Cortex of kidney (tissue), 1 donor: ENCODE measurements at places on chromosomes 6 and 20.

DNA sequence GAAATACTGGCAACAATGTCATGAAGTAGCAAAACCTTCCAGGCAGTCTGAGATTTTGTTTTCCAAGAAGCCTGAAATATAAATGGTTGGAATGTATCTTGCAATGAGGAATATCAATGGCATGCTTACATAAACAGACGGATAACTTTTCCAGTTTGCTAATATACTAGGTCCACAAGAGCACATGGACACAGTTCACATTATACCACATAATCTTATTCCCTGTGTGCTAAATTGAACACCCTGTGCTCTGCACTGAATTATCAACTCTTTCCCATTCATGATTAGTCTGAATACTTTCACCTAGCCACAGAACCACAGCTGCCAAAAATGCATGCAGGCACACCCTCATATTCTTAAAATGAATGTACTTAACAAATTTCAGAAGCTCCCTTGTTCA lies 274.3 kb downstream of the COL12A1 start:
- DNase-seq = no peak

DNA sequence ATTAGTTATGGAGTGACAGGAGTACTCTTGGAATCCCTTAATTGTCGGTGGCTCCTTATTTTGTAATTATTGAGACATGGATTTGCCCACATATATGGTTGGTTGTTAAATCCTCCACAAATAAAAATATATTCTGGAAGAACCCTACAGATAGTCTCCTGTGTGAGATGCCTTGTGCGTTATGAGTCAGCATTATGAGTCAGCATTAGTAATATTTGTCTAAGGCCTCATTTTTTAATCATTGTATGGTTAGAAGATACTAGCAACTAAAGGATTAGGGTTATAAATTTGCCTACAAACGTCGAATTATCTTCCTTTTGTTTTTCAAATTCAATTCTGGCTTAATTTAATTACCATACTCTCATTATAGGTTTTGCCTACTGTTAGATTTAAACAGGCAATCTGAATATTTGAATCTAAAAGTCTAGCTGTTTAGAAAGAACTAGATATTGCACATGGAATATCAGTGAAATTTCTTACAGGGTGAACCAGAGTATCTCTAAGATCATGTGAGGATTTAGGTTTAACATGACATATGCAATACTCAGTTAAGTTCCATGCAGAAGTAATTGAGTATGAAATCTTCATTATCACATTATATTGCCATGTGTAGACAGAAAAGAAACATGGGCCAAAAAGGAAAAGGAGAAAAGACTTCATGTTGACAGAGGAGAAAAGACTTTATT lies 5.9 kb downstream of the C6orf58 start:
- no peak for DNase-seq

- DNase-seq = no peak
Measured at GRCh38 chr6:56403745-56404144, 156.4 kb upstream of the COL21A1 start.

- no peak for DNase-seq
Measured at GRCh38 chr6:166908811-166909210, 47.5 kb downstream of the RNASET2 start.

DNA sequence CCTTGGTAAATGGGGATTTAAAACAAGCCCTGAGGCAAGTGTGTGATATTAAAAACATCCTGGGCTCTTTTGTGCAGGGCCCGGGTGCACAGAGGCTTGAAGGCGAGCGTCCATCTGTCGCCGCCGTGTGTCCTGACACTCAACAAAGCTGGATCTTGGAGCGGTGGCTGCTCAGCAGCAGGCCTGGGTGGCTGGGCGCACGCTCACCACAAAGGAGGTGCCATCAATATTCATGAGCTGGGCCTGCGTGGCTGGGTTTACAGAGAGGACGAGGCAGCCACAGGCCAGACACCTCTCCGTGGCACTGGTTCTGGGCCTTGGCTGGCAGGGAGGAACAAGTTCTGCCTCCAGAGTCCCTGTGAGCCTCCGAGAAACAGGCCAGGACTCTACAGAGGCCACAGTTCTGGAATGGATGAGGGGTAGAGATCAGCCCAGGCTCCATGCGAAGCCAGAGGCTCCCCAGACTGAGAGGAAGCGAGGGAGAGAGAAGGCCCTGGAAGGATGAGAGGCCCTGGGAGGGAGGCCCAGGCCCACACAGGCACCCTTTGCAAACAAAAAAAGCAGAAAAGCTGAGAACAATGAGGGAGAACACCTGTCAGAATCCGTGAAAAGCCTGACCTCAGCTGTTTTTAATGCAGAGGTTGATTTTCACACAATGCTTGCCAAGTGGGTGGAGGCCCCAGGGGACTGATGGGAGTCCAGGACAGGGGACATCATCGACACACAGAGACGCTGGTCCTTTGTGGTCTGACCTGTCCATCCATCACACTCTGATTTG lies 21.9 kb downstream of the BHLHE23 start:
- no peak for DNase-seq

DNA sequence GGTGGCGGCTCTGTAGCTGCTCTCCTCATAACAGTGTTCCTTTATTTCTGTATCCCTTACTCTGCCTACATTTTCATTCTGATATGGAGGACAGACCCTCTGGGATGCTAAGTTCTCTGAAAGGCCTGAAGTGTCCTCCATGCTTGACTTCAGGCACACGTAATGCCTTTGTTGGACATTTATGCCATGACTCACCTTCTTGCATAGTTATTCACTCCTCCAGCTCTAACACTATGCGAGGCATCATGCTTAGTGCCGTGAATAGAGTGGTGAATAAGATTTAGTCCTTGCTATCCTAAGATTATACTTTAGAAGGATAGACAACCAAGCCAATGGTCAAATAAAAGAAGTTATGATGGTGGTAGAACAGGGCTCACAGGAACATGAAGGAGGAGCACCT lies 760.9 kb upstream of the FLRT3 start:
- DNase-seq = no peak

GRCh38 chr6:167678102-167679101 lies 148.3 kb upstream of the AFDN start:
- no peak for DNase-seq

DNA sequence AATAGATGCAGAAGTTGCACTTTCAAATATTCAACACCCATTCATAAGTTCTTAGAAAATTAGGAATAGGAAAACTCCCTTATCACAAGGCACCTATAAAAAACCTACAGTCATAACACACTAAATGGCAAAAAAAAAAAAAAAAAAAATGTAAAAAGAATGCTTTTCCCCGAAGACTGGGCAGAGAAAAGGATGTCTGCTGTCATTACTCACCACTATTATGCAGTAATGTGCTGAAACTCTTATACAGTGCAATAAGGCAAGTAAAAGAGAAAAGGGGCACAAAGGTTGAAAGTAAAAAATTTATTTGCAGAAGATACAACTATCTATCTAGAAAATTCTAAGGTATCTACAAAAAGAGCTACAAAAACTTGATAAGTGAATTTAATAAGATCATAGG lies 607.8 kb upstream of the ARID1B start:
- no peak for DNase-seq

GRCh38 chr20:5001174-5002076 lies at the start of gene SLC23A2:
Gene SLC23A2, minus strand, starts transcription at chr20:5001510. Its CDS starts 68,948 bp downstream, at chr20:4932562.
- no peak for DNase-seq

DNA sequence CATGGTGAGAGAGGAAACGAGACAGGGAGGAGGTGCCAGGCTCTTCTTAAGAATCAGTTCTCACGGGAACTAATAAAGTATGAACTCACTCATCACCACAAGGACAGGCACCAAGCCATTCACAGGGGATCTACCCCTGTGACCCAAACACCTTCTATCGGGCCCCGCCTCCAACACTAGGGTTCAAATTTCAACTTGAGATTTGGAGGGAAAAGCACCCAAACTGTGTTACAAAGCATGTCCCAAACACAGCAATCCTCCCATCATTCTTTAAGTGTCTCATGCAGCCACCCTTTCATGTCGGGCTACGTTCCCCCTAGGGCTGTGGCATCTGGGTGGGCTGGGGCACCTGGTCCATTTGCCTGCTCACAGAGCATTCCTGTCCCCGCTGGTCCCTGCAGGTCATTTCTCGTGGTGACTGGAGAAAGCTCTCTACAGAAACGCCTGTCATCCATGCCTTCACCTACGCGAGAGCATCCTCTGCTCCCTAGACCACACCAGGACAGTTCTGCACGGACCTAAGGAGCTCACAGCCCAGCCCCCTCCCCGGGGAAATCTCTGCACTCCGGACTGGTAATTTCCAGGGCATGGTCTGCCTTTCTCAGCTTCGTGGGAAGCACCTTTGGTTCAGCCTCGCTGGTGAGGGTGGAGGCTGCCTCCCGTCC lies 79.6 kb downstream of the TTLL2 start:
- no peak for DNase-seq

GRCh38 chr6:132131758-132132157 lies 180.6 kb upstream of the CCN2 start:
- DNase-seq = no peak

DNA sequence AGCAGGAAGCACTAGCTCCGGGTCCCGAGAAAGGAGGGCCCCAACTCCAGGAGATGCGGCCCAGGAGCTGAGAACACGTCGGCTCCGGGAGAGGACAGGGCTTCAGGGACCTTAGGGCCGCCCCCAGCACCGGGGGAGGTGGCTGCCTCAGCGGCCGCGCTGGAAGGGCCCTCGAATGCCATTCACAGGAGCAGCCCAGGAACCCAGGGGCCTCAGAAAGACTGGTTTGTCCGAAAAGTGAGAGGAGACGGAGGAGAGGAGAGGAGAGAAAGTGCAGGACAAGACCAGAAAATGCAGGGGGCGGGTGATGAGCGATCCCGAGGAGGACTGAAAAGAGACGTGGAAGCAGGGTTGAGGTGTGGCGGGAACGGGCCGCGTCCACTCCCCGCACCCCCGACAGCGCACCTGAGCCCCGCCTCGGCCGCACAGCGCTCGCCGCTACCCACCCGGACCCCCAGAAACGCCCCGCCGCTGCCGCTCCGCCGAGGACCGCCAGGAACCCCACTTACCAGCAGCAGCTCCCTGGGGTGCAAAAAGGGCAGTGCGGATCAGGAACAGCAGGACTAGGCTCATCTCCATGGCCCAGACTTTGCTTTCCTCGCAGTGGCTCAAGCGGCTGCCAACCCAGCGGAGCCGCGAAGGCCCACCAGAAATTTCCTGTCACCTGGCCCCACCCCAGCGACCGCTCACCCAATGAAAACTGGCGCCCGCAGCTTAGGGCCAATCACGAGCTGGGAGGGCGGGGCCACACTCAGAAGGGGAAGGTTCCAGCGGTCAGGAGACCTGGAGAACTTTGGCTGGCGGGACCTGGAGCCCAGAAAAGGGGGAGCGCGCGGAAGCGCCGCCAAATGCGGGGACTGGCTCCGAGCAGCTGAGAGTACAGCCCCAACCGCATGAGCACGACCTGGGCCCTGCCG lies 25.4 kb downstream of the HLA-F start:
- DNase-seq = peak; percentile 46

DNA sequence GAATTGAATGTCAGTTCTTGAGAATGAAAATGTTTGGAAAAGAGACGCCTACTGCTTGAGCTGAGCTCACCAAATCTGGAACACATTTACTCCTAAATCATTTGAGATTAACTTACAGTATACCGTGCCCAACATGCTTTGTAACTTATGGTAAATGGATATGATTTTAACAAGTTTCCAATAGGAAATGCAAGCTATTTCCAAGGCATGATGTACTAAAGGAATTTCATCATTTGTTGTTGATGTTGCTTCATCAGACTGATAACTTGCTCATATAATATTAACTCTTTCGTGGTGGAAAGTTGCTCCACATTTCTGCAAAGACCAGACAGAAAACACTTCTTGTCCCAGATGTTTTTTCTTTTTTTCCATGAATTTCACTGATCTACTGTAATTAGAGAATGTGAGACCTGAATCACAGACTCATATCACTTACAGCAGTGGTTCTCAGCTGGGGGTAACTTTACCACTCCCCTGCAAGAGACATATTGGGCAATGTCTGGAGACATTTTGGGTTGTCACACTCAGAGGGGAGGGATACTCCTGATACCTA lies 116.6 kb upstream of the TRAF3IP2 start:
- no peak for DNase-seq

DNA sequence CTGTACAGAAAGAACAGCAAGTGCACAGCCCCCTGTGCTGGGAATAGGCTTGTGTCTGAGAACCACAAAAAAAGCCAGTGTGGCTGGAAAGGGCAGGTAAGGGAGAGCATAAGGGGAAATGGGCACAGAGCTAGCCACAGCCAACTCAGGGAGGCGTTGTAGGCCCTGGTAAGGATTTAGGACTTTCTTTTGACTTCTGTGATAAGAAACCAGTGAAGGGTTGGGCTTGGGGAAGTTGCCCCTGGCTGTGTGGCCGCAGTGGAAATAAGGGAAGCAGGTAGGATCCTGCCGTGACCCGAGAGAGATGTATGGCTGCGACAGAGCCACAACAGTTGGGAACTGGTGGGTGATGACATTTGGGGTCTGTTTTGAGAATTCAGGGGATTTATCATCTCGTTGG lies 30.0 kb upstream of the PHACTR2 start:
- no peak for DNase-seq

DNA sequence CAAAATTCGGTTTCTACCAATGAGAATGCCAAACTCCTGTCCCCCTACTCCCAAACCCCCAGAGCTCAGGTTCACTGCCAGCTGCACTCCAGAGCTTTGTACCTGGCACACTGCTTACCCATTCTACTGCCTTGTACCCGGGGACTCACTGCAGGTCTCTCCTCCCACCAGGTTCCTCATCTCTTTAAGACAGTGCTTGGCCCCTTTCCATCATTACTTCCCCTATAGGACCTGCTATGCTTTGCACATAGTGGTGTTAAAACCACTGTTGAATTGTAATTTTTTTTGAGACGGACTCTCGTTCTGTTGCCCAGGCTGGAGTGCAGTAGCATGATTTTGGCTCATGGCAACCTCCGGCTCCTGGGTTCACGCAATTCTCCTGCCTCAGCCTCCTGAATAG lies 25.9 kb downstream of the LYRM4 start:
- DNase-seq = no peak

- DNase-seq = no peak
Measured at GRCh38 chr6:35733633-35734032, 3.2 kb upstream of the ARMC12 start.

- no peak for DNase-seq
Measured at GRCh38 chr6:51932956-51933355, 154.5 kb downstream of the PKHD1 start.

- no peak for DNase-seq
Measured at GRCh38 chr6:157710604-157711003, 112.4 kb upstream of the SNX9 start.

DNA sequence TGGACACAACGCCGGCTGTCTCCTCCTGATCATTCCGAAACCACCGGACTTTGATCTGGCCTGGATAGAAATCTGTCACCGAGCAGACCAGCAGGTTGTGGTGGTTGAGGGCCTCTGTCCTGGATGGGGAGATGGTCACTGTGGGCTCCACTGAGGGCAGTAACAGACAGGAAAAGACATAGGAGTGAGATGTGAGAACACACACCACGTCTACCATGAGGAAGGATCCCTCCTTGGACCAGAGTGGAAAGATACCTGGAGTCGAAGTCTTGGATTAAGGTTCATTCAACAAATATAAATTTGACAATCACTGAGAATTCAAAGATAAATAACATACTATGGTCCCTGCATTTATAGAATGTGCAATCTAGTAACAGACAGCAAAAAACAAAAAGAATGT lies 4.4 kb downstream of the HLA-DQB1 start:
- DNase-seq = no peak

GRCh38 chr6:38549795-38550194 lies 89.9 kb downstream of the BTBD9 start:
- no peak for DNase-seq
